ENCODE measurements at places on chromosomes 3 and 15. TPM values are rescaled to one million over a fixed set of nuclear protein-coding genes. Genes with fewer than 3 reads are reported as not detected.

The GCSAM gene
- total RNA-seq: not detected

The SYNPR gene
- not detected for total RNA-seq

The GADL1 gene
- total RNA-seq: under 0.01 TPM

The KLHL18 gene
- 13.5 TPM for total RNA-seq

The TBCCD1 gene
- 14.7 TPM for total RNA-seq

The CIDEC gene
- not detected for total RNA-seq

The NR2E3 gene
- total RNA-seq: 0.06 TPM

The SMCO1 gene
- total RNA-seq: not detected

The CCRL2 gene
- total RNA-seq: 1.7 TPM

The SI gene
- not detected for total RNA-seq

The POLQ gene
- 7.0 TPM for total RNA-seq

The GOLGA6L4 gene
- 1.4 TPM for total RNA-seq

The SAMMSON gene
- total RNA-seq: not detected

The WDR93 gene
- total RNA-seq: 0.06 TPM

The CCR9 gene
- not detected for total RNA-seq

The TMEM207 gene
- not detected for total RNA-seq

The FRMD5 gene
- total RNA-seq: 14.2 TPM

The CDCP1 gene
- 7.7 TPM for total RNA-seq

The DZIP1L gene
- total RNA-seq: 26.0 TPM

The CCDC9B gene
- 109 TPM for total RNA-seq

The TNNC1 gene
- 2.7 TPM for total RNA-seq

The CASR gene
- total RNA-seq: not detected

The GOLGA8G gene
- not detected for total RNA-seq

The CDHR4 gene
- total RNA-seq: 0.06 TPM

The TIMP4 gene
- 0.92 TPM for total RNA-seq

The GOLGA8M gene
- 1.3 TPM for total RNA-seq

The GUCA1C gene
- total RNA-seq: not detected

The PCNP gene
- 76.8 TPM for total RNA-seq

The ADAMTS7 gene
- 8.7 TPM for total RNA-seq

The KCTD6 gene
- 7.8 TPM for total RNA-seq

The CISH gene
- total RNA-seq: 0.53 TPM

The ECE2 gene
- not detected for total RNA-seq

The GREM1 gene
- total RNA-seq: under 0.01 TPM

The RGMA gene
- 0.40 TPM for total RNA-seq

The BAHD1 gene
- 5.4 TPM for total RNA-seq

The RPP14 gene
- total RNA-seq: 12.4 TPM

The RAD54L2 gene
- 13.3 TPM for total RNA-seq

The ACTC1 gene
- not detected for total RNA-seq

The RAD51 gene
- total RNA-seq: 6.9 TPM

The LMLN gene
- 8.3 TPM for total RNA-seq

The TRPM1 gene
- total RNA-seq: not detected

The AGBL1 gene
- not detected for total RNA-seq

The TGM4 gene
- not detected for total RNA-seq

The CADM2 gene
- total RNA-seq: not detected

The ZNF35 gene
- 10.4 TPM for total RNA-seq

The SPSB4 gene
- not detected for total RNA-seq

The CLDN18 gene
- total RNA-seq: not detected

The GABRR3 gene
- not detected for total RNA-seq

The BTLA gene
- total RNA-seq: 0.13 TPM

The NR2C2 gene
- 18.2 TPM for total RNA-seq

The EMC7 gene
- total RNA-seq: 43.9 TPM

The KLF15 gene
- 2.9 TPM for total RNA-seq

The VIPR1 gene
- total RNA-seq: 1.4 TPM

The GXYLT2 gene
- 2.6 TPM for total RNA-seq

The RNF7 gene
- 33.0 TPM for total RNA-seq

The CD200 gene
- total RNA-seq: 4.0 TPM

The LRRC31 gene
- total RNA-seq: not detected

The CD276 gene
- total RNA-seq: 158 TPM

All from aortic smooth muscle cell (primary cell).